Lung microvascular endothelial cell (primary cell): ENCODE measurements at places on chromosomes 6 and 20.

GRCh38 chr6:94041945-94042709 lies 622.8 kb upstream of the EPHA7 start:
- no peak for DNase-seq

- DNase-seq, result no peak
Measured at GRCh38 chr20:23118766-23119165, 32.6 kb upstream of the CD93 start.

DNA sequence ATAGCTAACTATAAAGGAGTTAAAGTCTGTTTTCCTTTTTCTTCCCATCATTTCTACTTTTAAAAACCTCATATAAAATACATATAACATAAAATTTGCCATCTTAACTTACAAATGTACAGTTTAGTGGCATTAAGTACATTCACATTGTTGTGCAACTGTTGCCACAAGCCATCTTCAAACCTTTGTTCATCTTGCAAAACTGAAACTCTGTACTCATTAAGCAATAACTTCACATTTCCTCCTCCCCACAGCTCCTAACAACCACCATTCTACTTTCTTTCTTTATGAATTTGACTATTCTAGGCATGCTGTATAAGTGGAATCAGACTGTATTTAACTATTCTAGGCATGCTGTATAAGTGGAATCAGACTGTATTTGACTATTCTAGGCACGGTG lies 4.5 kb downstream of the CCDC170 start:
- DNase-seq, result no peak

- no peak for DNase-seq
Measured at GRCh38 chr20:51535674-51536073, 6.8 kb downstream of the NFATC2 start.

GRCh38 chr20:51610761-51611624 lies 68.5 kb upstream of the NFATC2 start:
- peak; percentile 88 for DNase-seq

GRCh38 chr6:76230711-76231110 lies 158.2 kb upstream of the IMPG1 start:
- DNase-seq, result no peak

GRCh38 chr6:32415521-32416019 lies 8.6 kb upstream of the BTNL2 start:
- peak; percentile 69 for DNase-seq

- peak; percentile 51 for DNase-seq
Measured at GRCh38 chr6:5085648-5086293, 630 bp downstream of the PPP1R3G start.

- peak; percentile 82 for DNase-seq
Measured at GRCh38 chr6:111642463-111643158, 36.9 kb upstream of the TRAF3IP2 start.

GRCh38 chr6:134908906-134909516 lies 40.9 kb downstream of the ALDH8A1 start:
- DNase-seq, result peak; percentile 90

GRCh38 chr6:95204178-95204577 lies 373.2 kb upstream of the MANEA start:
- DNase-seq, result no peak

- no peak for DNase-seq
Measured at GRCh38 chr6:74705451-74705850, 500.4 kb downstream of the COL12A1 start.

- no peak for DNase-seq
Measured at GRCh38 chr6:93792746-93793145, 373.4 kb upstream of the EPHA7 start.

DNA sequence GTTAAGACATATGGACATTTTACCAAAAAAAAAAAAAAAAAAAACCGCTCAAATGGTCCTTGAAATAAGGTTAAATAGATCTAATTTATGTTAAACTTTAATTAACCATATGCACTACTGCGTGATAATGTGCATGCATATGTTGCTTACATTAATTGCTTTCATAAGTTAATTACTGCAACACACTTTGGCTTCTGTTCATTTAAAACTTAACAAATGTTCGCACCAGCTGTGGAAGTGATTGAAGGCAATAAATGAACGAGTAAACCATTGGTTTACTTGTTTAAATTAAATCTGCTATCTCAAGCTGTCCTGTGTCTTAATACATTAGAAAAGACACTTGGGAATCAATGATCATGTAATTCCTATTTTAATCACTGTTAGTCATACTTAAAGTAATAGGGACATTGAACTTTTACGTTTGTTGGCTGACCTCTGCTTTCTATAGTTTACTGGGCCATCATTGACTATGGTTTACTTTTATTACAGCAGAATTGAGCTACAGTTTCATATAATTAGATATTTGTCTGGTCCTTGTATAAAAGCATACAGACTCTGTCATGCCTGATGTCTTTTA lies 294.7 kb downstream of the KHDC1L start:
- no peak for DNase-seq

- no peak for DNase-seq
Measured at GRCh38 chr20:59939052-59939878, 840 bp downstream of the PPP1R3D start.

DNA sequence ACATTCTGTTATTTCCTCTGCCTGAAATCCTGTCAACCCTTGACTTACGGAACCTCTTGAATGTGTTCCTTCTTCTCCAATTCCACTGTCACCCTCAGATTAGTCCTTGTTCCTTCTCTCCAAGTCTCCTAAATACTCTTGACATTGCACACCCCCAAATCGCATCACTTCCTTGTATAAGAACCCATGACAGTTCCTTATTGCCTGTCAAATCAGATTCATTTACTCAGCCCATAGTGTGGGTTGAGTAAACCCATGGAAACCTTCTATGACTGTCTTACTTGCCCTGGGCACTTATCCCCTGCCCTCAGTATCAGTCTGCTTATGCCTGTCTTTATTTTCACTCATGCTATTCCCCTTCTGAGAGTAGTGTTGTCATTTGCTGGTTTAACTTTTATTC lies 40.5 kb downstream of the ARMC2 start:
- no peak for DNase-seq

DNA sequence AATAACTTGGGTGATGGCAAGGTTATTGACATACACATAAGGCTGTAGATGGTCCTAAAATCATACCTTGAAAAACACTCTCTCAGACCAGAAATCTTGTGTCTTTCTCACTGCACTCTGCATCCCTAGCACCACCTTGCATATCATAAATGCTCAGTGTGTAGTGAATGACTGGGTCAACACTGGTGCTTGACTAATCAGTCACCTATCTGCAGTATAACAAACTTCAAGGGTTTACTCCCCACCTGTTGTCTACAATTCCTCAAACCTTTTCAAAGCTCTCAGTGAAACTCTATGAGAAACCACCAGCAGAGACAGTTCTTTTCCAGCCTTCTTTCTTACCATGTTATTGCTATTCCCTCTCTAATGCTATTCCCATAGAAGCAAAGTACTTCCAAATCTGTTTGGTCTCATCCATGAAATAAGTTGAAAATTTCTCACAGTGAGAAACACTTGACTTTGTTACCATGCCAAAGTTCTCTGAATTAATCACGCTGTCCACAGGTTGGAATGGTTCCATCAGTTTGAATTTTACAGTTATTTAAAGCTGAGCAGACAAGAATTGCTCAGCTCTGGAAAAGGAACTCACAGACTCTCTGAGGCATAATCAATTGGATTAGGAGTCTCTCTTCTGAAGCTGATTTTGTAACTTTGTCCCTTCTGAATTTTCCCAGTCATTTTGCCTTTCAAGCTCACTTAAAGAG lies 104.8 kb upstream of the EYA4 start:
- DNase-seq, result no peak

- DNase-seq, result peak; percentile 98
Measured at GRCh38 chr6:150403458-150404246, 34.8 kb downstream of the IYD start.

GRCh38 chr20:41170386-41171105 lies 33.2 kb downstream of the PLCG1 start:
- no peak for DNase-seq

DNA sequence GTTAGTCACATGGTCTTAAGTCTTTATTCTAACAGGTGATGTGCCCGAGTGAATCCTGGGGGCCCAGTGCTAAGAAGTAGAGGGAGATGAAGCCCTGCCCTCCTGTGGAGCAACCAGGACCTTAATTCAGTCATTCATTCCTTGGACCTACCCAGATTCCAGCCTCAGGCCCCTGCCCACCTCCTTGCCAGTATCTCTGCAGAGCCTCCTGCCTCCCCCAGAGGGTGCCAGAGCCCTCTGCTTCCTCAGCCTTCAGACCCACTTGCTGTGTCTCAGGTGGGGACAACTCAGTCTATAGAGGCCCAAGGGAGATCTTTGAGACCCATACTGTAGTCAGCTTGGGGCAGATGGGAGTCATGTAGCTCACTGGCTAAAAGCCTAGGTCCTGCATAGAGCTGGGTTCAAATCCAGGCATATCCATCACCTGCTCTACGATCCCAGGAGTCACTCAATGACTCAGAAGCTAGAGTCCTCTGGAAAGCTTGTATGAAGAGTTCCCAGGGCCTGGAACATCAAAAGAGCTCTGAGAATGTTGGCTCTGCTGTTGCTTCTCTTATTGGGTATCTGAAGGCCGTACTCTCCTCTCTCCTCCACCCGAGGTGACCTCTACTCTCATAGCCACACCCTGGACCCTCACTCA lies 3.9 kb upstream of the SIGLEC1 start:
- DNase-seq, result peak; percentile 72

DNA sequence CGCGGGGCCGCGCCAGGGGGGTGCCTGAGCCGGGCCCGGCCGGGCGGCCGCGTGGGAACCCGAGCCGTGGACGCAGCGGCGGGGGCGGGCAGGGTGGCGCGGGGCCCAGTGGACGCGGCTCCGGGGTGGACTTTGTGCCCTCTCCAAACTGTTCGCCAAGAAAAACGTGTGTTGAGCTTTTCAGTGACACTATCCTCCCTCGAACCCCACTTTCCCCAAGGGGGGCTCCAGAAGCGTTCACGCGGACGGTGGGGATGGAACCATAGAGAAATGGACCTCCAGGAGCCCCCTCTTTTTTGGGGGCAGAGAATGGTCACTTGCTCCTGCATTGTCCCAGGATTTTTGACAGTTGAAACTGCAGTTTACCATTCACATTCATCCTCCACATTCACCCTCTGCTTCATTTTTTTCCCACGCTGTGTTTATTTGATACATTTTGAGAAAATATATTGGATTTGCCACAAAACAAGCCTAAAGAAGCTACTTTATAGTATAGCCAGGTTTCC lies 2.9 kb upstream of the HIVEP1 start:
- no peak for DNase-seq

DNA sequence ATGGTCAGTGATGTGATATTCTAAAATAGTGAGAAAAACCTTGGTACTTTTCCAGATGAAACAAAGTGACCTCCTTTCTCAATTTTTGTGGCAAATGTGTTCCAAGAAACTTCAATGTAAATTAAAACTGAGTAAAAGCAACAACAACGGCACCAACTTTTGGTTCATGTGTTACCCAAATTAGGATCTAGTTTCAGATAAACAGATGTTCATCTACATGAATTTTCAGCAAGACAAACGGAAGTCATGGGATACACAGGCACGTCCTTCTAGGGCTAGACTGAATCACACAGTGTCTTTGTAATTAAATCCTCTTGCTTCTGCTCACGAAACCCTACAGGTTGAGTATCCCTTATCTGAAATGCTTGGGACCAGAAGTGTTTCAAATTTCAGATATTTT lies 915.2 kb downstream of the TFAP2A start:
- DNase-seq, result peak; percentile 61

GRCh38 chr6:18978337-18979128 lies 591.4 kb downstream of the RNF144B start:
- no peak for DNase-seq

- no peak for DNase-seq
Measured at GRCh38 chr6:135147637-135148592, 33.2 kb upstream of the MYB start.

GRCh38 chr6:42424906-42425474 lies 26.7 kb downstream of the TRERF1 start:
- no peak for DNase-seq
